ENCODE measurements at places on chromosomes 3 and 15. TPM values are rescaled to one million over a fixed set of nuclear protein-coding genes. Genes with fewer than 3 reads are reported as not detected.

Gene DVL3
- total RNA-seq: 18.5 TPM

Gene NANOGP8
- total RNA-seq: not detected

Gene SPESP1
- 4.9 TPM for total RNA-seq

Gene MKRN2
- total RNA-seq: 47.1 TPM

Gene MELTF
- 6.2 TPM for total RNA-seq

Gene DPP8
- 43.5 TPM for total RNA-seq

Gene MKRN3
- not detected for total RNA-seq

Gene FMN1
- total RNA-seq: under 0.01 TPM

Gene CMTM6
- 150 TPM for total RNA-seq

Data from epithelial cell of umbilical artery (primary cell).